ENCODE measurements at places on chromosomes 3 and 15. TPM values are rescaled to one million over a fixed set of nuclear protein-coding genes. Genes with fewer than 3 reads are reported as not detected.

Gene NAALADL2
- 19.8 TPM for total RNA-seq

Gene KCNAB1
- 3.0 TPM for total RNA-seq

Gene PLA2G4F
- not detected for total RNA-seq

Gene ZNF660
- 5.3 TPM for total RNA-seq

Gene SCAANT1
- total RNA-seq = not detected

Gene RLBP1
- not detected for total RNA-seq

Gene ANKUB1
- total RNA-seq = not detected

Gene UNC45A
- 85.7 TPM for total RNA-seq

Gene DGKG
- total RNA-seq = 1.7 TPM

Gene LARP6
- 135 TPM for total RNA-seq

Gene RBMS3
- total RNA-seq = 82.6 TPM

Gene SEMA3G
- not detected for total RNA-seq

Gene GOLGA8J
- total RNA-seq = not detected

Gene LRRC2
- total RNA-seq = 2.2 TPM

Gene C3orf85
- not detected for total RNA-seq

Gene TNFSF10
- not detected for total RNA-seq

Gene MUC20
- 8.4 TPM for total RNA-seq

Gene KIF15
- total RNA-seq = 2.7 TPM

Gene COL6A5
- not detected for total RNA-seq

Gene SKOR1
- 0.27 TPM for total RNA-seq

Gene EXD1
- not detected for total RNA-seq

Gene CP
- not detected for total RNA-seq

Gene ROBO2
- total RNA-seq = 2.8 TPM

Gene MUC4
- total RNA-seq = not detected

Gene FAM107A
- not detected for total RNA-seq

Gene TEX55
- total RNA-seq = not detected

Gene LDHAL6B
- not detected for total RNA-seq

Gene APOD
- 2.1 TPM for total RNA-seq

Gene THAP10
- total RNA-seq = 2.2 TPM

Gene PTPN9
- total RNA-seq = 33.2 TPM

Gene RPP25
- 17.8 TPM for total RNA-seq

Gene BUB1B
- total RNA-seq = 7.4 TPM

Gene SPESP1
- total RNA-seq = not detected

Gene PCLAF
- 8.3 TPM for total RNA-seq

Gene SPTSSB
- total RNA-seq = not detected

Gene SLC15A2
- total RNA-seq = 0.92 TPM

Gene CHRFAM7A
- 4.4 TPM for total RNA-seq

Gene CLDN16
- total RNA-seq = not detected

Gene CPEB1
- 2.7 TPM for total RNA-seq

Gene ENTPD3
- total RNA-seq = not detected

Gene ADGRG7
- total RNA-seq = not detected

Gene C15orf40
- total RNA-seq = 14.9 TPM

Gene FBXO40
- total RNA-seq = 0.08 TPM

Gene RTP4
- total RNA-seq = not detected

Gene FANCD2OS
- total RNA-seq = not detected

Gene FILIP1L
- total RNA-seq = 122 TPM

Gene PARP9
- total RNA-seq = 16.5 TPM

Gene SPSB4
- total RNA-seq = 2.7 TPM

Gene KLF15
- 1.8 TPM for total RNA-seq

Gene C3orf33
- 4.7 TPM for total RNA-seq

All from chondrocyte (in vitro differentiated cells).